CD8-positive, alpha-beta memory T cell (primary cell): ENCODE measurements at places on chromosomes 12 and 14.

- no peak for DNase-seq
Measured at GRCh38 chr12:118689793-118690192, 291.5 kb upstream of the SRRM4 start.

- peak; percentile 85 for DNase-seq
Measured at GRCh38 chr14:24171422-24172260, at the start of gene REC8. Gene REC8, plus strand, starts transcription at chr14:24172080. Its CDS starts 473 bp downstream, at chr14:24172553.

- DNase-seq = no peak
Measured at GRCh38 chr14:69231486-69231885, 28.5 kb upstream of the GALNT16 start.

DNA sequence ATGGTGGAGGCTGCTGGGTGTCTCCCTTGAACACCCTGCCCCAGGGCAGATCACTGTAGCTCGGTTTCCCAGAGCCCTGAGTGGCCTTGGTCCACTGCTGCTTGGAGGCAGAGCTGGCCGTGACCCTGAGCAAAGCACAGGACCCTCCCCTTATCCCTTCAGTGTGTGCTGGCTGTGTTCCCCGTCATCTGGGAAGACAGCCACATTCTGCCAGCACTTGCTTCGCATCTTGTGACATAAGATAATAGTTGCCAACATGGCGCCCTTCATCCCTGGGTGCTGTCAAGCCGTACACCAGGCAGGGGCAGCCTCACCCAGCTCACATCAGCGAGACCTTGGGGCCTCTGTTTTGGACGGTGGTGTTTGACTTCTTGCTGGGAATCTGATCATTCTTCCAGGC is 12.1 kb upstream of the ALDH2 start:
- no peak for DNase-seq

GRCh38 chr12:93101367-93101766 is 172.3 kb upstream of the EEA1 start:
- DNase-seq = no peak

DNA sequence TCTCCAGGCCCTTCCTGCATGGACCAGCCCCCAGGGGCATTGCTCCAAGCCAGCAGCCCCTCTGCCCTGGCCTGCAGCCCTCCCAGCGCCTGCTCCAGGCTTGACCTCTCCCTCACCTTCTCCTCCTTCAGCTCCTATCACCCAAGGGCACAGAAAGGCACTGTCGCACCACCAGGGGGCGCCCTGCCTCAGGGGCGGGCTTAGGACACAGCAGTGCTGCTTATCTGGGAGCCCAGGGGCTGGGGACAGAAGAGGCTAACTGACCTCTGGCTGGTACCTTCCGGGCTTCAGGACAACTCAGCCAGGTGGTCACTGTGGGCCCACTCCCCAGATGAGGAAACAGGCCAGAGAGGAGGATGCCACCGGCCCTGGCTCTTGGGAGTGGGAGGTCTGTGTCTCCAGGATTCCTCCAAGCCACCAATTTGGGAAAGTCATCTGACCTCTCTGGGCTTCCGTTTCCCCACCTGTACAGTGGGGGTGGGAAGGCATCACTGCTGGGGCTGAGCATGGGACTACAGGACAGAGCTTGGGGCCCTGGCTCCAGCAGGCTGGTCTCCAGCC is 25.3 kb upstream of the GPR132 start:
- peak; percentile 72 for DNase-seq

- DNase-seq = no peak
Measured at GRCh38 chr14:55845963-55846825, 266.2 kb downstream of the KTN1 start.

DNA sequence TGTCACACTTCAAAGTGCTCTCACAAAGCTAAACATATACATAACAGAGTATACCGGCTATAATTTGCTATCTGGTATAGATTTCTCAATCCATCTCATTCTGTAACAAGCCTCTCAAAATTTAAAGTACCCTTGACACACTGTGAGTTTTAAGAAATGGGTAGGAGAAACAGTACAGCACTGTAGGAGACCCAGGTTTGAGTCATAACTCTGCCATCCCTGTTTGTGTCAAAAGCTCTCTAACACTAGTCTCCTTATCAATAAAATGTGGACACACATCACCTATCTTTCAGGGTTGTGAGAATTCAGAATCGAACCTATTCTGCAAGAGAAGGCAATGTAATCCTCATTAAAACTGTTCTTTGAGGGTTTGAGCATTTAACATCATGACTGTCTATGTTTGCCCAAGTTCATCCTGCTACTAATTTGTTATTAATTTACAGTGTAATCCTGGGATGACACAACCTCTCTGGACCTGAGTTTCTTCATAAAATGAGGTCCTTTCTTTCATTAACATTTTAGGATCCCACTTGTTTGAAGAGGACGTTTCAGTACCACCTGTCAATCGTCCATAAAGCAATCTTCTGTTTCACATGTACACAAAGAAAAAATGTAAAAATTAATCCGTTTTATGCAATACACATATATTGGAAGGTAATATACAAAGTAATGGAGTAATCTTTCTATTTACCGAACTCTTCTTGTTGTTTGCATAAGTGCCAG is 12.1 kb downstream of the SPTSSA start:
- no peak for DNase-seq

- DNase-seq = no peak
Measured at GRCh38 chr12:115210533-115211252, 526.7 kb upstream of the TBX3 start.

- DNase-seq = no peak
Measured at GRCh38 chr14:75363570-75364227, 64.1 kb upstream of the JDP2 start.

GRCh38 chr12:111184161-111184560 is 184.7 kb downstream of the PHETA1 start:
- DNase-seq = no peak

DNA sequence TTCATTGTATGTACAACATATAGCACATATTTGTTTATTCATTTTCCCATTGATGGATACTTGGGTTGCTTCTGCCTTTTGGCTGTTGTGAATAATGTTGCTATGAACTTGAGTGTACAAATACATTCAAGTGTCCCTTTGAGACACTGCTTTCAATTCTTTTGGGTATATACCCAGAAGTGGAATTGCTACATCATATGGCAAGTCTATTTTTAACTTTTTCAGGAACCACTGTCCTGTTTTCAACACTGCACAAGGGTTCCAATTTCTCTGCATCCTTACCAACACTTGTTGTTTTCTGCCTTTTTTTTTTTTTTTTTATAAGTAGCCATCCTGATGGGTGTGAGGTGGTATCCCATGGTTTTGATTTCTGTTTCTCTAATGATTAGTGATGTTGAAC is 15.9 kb downstream of the RBMS2 start:
- DNase-seq = no peak

DNA sequence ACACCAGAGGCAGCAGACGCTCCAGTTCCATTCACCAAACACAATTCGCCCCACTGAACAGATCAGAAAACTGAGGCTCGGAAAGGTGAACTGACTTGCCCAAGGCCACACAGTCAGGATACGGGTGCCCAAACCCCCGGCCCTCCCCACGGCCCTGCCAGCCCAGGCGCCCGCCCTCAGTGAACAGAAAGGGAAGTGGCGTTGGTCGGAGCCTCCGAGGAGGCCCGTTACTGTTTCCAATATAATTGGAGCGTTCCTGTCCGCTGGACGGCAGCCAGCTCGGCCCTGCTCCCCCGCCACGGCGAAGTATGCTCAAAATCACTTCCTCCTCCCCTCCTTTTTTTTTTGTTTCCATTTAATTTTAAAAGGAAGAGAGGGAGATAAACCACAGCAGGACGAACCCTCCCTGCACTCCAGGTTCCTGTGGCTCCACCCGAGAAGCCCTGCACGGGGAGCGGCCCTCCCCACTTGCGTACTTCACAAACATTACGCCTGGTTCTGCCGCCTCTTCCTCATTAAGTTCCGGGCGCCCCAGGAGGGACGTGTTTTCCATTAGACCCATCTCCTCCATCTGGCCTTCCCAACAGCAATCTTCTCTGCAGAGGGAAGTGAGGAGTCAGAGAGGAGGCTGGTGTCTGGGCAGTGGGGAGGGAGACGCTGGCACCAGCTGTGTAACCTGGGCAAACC is 61.1 kb downstream of the NCOR2 start:
- DNase-seq = no peak

DNA sequence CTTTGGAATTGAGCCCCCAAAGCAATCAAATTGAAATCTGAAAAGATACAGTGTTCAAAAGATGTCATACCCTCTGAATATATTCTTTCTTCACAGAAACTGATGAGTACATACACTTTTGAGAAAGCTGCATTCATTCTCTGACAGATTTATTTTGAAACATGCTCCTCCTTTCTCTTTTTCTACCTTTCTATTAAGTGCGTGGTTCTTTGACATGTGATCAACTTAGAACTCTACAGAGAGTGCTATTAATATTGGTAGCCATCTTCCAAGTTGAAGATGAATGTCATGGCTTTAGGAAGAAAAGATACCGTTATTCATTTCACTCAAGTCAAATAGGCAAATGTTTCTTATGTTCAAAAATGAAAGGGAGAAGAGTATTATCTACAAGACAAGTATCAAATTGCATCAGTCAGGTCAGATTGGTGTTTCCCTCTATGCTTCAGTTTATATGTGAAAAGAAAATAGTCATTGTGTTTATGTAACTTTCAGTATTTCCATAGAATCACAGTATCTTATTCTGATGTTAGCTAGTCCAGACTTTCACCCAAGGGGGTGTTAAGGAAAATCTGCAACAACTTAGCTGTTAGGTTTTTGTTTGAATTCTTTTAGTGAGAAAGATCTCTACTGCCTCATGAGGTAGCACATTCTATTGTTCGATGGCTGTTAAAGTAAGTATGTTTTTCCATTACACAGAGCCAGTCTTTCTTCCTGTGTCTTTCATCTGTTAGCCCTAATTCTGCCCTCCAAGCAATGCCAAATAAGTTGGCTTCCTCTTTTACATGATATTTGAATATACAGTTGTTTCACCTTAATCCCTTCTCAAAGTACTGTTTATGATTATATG is 55.4 kb upstream of the GARIN2 start:
- DNase-seq = no peak

GRCh38 chr12:123602651-123603195 is 824 bp downstream of the DDX55 start:
- no peak for DNase-seq

GRCh38 chr14:100533656-100534485 is 53.3 kb downstream of the BEGAIN start:
- peak; percentile 0 for DNase-seq

GRCh38 chr14:21408147-21408546 is 24.3 kb upstream of the SUPT16H start:
- DNase-seq = no peak

- no peak for DNase-seq
Measured at GRCh38 chr12:6044082-6044481, 80.4 kb downstream of the VWF start.

DNA sequence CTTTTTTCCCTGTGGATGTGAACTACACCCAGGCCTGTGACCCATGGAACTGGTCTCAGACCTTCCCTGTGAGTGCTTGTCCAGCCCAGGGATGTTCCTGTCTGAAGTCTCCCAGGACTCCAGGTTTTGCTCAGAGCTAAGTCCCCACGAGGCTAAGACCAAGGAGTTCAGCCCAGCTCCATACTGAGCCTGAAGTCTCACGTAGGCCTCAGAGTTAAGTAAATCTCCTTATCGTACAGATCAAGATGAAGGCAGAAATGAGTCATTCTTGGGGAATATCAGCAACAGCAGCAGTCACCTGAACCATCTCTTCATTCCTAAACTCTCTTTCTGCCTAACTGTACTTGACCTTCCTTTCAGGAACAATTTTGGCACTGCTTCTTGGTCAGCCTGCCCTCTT is 139.8 kb downstream of the ANO6 start:
- DNase-seq = no peak

DNA sequence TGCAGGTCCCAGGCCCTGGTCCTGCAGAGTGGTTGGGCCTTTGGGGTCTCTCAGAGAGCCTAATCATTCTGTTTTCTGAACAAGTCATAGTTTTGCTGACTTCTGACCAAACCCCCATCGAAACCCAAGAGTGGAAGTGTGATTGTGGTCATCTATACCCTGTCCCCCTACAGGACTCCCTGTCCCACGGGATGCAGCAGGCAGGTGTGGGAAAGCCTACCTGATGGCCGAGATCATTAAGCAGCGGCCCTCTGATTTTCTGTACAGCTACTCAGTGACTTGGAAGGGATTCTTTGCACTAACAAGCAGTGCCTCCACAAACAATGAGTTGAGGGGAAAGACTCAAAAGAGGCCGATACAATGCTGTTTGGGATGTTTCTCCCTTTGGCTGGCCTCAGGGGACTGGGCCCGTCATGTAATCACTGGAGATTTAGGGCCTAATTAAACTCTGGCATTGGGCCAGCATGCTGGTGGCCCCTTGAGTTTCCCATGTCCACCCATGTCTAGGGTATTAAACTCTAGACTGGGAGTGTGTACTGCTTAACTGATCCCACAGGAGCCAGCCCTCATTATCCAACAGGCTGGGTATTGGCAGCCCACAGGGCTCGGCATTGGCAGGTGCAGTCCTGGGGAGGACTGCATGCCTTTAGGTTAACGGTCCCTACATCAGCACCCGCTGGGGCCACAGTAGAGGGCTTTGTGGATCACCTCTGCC is 192.8 kb downstream of the ZFP36L1 start:
- DNase-seq = no peak

DNA sequence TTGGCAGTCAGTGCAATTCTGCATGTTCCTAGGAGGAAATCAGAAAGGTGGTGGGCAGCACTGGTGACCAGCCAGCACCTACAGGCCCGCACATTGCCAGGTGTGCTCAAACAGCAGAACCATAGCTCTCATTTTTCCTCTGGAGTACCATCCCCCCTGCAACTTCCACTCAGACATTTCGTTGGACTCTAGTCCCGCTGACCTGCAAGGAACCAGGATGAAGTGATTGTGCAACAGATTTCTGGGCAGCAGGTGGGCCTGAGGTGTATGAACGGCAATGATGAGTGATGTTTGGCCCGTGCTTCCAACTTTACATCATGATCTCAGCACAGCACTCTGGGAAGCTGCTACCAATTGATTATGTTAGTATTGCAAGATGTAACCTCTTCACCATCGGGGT is 129.9 kb downstream of the NTF3 start:
- DNase-seq = no peak

DNA sequence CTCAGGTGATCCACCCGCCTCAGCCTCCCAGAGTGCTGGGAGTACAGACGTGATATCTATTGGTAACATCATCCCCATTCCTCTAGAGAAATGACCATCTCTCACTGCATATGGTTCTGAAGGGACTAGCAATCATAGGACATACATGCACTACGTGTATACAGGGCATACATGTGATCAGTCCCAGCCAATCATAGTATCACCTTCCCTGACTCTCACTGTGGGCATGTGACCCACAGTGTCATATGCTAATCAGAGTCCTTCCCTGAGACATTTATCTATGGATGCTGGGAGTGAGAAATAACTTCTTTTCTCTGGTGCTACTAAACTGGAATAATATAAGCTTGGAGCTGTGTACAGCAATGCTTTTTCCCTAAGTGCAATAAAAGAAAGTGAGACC is 12.1 kb upstream of the FBXW8 start:
- DNase-seq = no peak

GRCh38 chr14:85528080-85528896 is 1.7 kb upstream of the FLRT2 start:
- no peak for DNase-seq

- DNase-seq = no peak
Measured at GRCh38 chr14:102551995-102552705, 40.3 kb upstream of the RCOR1 start.
